ENCODE measurements at places on chromosomes 5 and 9.
A peak's percentile ranks its signal among the peaks of the same experiment; 100 is the strongest.

DNA sequence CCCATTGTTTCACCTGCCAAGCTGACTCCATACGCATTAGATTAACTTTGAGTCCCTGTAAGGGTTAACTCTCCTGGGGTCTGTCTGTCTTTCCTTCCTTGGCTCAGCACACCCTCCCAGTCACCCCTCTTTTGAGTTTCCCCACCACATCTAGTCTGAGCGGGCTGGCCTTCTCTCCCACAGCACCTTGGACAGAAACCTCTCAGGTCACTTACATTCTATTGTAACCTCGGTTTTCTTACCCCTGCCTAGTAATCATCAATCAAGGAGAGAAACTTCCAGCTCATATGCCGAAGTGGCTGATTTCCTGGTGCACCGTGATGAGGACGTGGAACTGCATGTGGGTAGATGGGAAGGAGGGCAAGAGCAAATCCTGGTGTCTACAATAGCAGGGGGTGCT lies 102.1 kb downstream of the MYO10 start:
- no peak for DNase-seq

- DNase-seq, result no peak
Observed at GRCh38 chr9:93288891-93289883, 105.2 kb downstream of the WNK2 start.

DNA sequence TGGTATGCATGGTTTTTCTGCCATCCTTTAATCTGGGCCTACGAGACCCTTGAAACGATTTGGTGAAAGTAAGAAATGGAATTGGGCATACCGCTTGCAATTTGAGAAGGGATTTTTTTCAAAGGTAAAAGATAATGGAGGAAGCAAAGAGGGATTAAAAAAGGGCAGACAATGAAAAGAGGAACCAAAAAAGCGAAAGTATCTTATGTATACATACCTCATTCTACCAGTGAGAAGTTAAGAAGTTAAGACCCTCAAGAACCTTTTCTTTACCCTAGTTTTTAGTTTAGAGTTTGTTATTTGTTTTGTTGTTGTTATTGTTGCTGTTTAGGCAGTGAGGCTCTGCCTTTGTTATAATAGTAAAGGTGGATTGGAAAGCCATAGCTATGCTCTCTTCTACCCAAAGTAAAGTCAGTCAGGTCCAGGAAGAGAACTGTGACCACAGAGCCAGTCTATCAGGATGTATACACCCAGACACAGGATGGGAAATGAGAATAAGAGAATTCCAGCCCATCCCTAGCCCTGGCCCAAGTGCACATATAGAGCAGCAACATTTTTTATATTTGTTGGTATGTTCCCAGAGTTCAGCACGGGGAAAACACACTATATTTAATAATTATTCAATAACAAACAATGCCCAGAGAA lies 166.6 kb downstream of the RFX3 start:
- DNase-seq, result no peak

DNA sequence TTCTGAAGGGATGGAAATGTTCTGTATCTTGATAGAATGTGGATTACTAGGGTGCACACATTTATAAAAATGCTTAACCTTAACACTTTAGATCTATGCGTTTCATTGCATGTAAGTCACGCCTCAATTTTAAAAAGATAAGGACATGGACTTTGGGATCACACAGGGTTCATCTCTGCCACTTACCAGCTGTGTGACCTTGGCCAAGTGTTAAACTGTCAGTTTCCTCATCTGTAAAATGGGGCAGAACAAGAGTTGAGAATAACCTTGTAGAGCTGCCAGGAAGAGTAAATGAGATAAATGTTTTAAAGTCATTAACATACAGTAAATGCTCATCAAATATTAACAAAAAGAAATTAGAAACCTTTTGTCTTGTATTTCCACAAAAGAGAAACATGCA lies 53.5 kb downstream of the NR6A1 start:
- DNase-seq, result no peak

DNA sequence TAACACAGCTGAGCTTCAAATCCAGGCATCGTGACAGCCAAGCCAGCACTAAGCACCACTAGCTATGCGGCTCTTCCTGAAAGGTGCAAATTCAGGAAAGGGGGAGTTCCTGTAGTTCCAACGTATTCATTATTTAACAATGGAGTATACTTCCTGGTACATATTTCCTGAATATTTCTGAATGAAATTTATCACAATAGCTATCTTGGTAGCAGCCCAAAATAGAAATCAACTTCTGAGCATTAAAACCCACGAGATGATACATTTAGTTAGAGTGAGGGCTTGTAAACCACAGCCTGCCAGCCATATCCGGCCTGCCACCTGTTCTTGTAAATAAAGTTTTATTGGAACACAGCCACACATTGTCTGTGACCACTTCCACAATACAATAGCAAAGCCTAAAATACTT lies 109.7 kb upstream of the RETREG1 start:
- no peak for DNase-seq

- DNase-seq, result no peak
Observed at GRCh38 chr5:131114754-131115153, 50.3 kb downstream of the HINT1 start.

DNA sequence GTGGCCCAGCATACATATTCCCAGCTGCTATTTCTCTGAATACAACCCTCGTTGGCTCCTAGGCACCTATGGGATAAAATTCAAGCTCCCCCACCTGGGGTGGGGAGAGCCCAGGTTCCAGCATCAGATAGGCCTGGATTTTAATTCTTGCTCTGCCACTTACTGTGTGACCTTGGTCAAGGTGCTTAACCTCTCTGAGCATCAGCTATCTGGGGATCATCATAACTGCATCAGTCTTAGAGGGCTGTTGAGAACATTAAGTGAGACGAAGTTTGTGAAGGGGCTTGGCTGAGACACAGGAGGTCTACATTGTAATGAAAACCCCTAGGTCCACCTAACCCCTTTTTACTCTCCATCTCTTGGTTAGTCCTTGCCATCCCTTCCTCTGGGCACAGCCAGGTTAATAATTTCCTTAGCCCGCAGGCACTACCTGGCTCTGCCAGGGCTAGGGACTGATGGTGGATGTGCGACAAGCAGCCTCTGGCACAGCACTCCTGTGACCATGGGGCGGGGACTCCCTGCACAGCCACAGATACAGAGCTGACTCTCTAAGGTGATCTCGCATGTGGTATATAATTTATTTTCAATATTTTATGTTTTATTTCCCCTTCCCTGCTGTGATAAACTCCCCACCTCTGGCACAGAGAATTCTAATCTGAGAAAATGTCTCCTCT lies 68.7 kb downstream of the CRB2 start:
- DNase-seq, result no peak

- DNase-seq, result no peak
Observed at GRCh38 chr9:124569942-124570341, 62.7 kb upstream of the NR5A1 start.

DNA sequence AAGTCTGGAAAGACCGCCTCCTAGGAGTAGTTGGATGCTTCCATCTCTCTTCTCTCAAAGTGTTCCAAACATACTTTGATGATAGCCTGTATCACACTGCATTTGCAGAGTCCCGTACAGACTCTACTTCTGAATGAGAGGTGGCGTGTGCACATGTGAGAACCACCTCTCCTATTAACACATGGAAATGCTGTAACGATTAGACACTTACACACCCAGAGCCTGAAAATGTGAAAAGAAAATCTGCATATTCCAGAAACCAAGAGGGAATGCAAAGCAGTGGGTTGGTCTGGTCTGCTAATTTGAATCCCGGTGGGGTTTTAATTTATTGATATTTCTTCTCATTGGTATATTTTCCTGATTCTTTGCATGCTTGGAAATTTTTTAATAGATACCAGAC lies 10.5 kb downstream of the UGCG start:
- DNase-seq, result no peak

- no peak for DNase-seq
Observed at GRCh38 chr5:139668924-139669661, 20.9 kb downstream of the CXXC5 start.

DNA sequence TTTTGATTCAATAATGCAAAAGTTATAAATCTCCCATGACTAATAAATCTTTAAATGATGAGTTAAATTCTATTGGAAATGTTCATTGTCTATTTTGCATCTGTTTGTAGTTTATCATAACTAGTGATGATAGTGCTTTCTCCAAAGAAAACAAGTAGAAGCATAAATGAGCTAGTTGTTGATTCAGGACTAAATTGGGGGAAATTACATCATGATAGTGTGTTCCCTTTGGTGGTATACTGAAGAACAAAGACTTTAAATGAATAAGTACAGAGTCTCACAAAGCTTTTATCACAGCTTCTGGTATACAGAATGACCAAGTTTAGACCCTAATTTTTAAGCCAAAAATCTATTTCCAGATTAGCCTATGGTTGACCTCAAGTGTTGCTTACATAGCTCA lies 173.8 kb downstream of the MCTP1 start:
- no peak for DNase-seq

DNA sequence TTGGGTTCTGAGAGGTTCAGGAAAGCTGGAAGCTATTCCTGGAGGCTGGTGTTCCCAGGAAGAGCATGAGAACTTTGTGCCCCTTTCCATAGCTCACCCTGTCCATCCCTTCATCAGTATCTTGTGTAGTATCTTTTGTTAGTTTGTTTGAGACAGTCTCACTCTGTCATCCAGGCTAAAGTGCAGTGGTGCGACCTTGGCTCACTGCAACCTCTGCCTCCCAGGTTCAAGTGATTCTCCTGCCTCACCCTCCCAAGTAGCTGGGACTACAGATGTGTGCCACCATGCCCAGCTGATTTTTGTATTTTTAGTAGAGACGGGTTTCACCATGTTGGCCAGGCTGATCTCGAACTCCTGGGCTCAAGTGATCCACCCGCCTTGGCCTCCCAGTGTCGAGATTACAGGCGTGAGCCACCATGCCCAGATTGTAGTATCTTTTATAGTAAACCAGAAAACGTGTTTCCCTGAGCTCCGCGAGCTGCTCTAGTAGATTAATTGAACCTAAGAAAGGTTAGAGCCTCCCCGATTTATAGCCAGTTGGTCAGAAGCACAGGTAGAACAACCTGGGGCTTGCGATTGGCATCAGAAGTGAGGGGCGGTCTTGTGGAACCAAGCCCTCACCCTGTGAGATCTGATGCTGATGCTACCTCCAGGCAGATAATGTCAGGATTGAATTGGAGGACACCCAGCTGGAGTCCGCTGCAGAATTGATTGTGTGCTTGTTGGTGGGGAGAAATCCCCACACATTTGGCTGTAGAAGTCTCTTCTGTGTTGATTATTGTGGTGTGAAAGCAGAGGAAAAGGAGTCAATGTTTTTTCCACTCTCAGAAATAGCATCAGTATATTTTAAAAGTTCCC lies 32.3 kb downstream of the ATP6V0E1 start:
- no peak for DNase-seq

- no peak for DNase-seq
Observed at GRCh38 chr9:115340314-115340713, 222.4 kb upstream of the TNC start.

DNA sequence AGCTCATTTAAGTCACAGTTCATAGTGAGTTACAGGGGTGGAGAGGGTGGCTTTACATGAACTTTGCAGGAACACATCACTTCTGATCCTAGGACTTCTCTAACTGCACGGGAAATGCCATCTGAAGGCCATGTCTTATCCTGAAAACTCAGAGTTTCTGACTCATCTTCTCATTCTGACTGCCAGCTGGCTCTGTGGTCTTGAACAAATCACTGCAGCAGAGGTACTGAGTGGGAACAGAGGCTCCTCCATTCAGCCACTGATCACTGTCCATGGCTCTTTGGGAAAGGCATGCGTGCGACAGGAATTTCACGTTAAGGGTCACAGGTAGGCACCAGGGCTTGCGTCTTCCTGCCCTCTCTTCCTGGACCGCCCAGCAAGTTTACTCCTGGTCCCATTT lies 114.6 kb upstream of the LRRTM2 start:
- DNase-seq, result no peak

DNA sequence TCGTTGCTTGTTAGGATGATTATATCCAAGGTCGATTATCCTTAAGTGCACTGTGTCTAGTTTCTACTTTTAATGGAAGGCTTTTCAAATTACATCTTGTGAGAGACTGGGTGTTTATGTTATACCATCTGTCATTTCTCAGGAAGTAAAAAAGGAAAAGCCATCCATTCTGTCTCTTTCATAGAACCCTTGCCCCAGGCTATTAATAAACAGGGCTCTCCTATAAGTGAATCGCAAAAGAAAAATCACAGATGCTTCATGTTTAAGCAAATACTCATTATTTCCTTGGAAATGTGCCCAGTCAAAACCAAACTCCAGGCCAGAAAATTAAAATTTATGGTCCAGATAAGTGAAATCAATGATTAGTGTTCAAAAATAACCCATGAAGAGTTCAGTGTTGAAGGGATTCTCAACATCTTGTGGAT lies 58.1 kb downstream of the STARD4 start:
- DNase-seq, result no peak

DNA sequence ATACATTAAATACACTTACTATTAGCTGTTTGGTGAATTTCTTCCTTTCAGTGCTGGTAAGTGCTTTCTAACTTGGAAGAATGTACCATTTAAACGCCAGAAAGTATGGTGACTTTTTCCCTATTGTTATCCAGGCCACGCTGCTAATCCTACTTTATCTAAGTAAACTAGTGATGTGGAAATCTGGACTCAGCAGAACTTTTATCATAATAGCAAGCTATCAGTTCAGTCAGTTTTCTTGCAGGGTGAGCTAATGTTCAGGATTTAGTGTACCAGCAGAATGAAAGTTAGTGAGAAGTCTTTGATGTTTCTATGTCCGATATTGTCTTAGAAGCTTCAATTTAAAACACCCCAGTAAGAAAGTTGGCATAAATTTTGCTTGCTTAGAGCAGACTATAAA lies 72.2 kb downstream of the HSD17B4 start:
- no peak for DNase-seq

GRCh38 chr5:176388003-176388443 lies 375 bp downstream of the NOP16 start:
- no peak for DNase-seq

GRCh38 chr5:135990528-135991255 lies 35.9 kb upstream of the LECT2 start:
- DNase-seq, result no peak

DNA sequence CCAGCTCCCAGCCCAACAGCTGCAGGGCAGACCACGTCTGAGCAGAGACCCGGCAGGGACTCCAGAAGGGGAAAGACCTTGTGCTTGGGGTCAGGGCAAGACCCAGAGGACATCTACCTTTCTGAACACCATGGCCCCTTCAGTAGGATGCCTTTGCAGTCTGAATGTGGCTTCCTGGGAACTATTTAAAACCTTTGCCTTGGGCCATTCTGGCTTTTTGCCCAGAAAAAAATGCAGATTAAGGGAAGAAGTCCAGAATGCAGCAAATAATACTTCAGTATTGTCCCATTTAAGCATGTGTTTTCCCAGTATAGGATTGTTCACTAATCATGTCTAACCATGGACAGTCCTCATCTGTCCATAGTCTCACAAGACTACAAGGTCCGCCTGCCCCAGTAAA lies 67.5 kb upstream of the ERCC6L2 start:
- no peak for DNase-seq

DNA sequence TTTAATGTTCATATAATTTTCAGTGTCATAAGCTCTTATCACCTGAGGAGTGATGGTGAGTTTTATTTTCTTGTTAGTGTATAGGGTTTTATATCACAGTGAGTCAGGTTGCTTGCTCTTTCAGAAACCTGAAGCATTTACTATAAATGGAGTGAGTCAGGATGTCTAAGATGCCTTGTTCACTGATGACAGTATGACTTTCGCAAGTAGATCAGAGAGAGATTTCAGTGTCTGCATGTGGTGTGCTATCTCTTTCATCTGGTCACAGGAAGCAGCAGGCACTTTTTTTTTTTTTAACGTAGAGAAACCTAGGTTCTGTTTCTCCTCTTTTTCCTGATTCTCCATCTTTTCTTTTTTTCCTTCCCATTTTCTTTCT lies 237.1 kb downstream of the DMRTA1 start:
- no peak for DNase-seq

- DNase-seq, result no peak
Observed at GRCh38 chr5:107943923-107944322, 273.2 kb upstream of the EFNA5 start.

GRCh38 chr5:133423618-133424282 lies 188.6 kb downstream of the FSTL4 start:
- DNase-seq, result peak; percentile 38

Data from stimulated activated CD8-positive, alpha-beta memory T cell treated with anti-CD3 and anti-CD28 coated beads, Interleukin-15, amount 100 ng/mL, for 48 hours (primary cell).